ENCODE measurements at places on chromosomes 1 and 21.

DNA sequence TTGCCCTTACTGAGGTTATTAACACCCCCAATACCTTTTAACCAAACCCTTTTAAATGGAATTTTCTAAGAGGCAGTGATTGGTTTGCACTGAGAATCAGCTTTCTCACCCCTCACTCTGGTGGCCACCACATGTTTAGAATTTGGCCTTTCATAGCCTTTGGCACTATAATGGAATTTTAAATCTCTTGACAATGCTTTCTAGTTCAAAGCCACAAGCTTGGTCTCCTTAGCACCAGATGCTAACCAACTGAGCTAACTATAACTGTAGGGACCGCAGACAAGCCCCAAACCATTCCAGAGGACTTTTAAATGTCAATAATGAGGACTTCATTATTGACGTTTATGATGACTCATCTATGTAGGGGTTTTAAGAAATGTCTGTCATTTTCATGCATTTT, 238.7 kb upstream of the SNX7 start:
- DNase-seq, result no peak

- no peak for DNase-seq
Observed at GRCh38 chr1:226706684-226707083, 32.4 kb downstream of the ITPKB start.

DNA sequence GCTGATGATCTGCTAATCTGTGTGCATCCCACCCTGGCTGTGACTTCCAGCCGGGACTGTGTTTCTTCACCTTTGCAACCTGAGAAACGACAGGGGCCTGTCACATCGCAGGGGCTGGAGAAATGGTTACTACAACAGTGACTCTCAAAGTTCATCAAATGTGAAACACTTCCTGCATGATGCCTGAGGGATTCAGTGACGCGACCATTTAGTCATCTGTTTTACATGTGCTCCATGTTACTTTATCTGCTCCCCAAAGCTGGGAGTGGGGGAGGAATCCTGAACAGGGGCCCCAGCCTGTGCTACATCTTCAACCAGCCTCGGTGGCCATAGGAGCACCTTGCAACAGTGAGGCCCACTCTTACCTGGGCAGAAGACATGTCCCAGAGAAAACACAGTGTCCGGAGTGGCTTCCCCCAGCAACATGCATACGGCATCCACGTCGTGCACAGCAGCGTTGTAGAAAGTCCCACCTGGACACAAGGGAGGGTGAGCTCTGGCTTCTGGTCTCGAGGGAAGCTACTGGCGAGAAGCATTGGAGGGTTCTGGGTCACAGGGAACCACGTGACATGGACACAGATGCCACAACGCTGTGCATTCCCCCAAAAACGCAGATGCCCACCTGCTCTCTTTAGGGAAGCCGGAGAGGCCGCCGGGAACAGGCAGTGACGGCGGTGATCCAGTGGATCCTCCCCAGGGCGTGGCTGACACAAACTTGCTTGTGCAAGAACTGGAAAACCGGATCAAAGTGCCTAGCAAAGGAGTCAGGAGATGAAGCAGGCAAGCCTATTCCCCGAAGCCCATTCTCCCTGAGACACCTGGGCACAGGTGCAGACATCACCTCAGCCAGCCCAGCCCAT, 9.6 kb upstream of the CCDC27 start:
- DNase-seq, result no peak

DNA sequence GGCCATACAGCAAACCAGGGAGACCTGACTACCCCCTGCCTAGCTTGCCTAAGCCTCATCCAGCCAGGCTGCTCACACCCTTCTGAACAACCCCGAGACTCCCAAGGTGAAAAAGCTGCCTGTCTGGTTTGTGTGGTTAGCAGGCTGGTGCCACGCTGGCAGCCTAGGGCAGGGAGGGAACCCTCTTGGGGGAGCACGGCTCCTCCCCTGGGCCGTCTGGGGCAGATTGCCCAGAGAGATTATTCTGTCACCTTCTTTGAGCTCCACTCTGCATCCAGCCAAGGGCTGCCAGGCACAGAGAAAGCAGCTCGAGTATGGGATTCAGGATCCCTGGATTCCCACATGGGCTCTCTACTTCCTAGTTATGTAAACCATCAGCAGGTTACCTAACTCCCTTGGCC, 27.5 kb upstream of the TCEA3 start:
- no peak for DNase-seq
